ENCODE measurements at places on chromosomes 16 and 17.

DNA sequence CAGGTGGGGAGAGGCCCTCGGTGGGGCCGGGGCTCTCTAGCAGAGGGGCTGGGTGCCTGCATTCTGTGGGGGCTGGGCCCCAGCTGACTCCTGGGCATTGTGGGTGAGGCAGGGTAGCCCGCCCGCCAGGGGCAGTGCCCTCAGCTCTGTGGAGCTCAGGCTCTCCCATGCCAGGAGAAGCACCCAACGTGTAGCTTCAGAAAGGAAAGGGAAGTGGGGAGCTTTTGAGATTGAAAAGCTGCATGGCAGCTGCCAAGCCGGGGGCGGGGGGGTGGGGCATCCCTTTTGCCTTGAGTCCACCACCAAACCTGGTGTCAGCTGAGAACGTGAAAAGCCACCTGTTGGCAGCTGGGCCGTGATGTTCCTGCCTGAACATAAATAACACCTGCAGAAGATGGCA lies 192.1 kb upstream of the CIBAR2 start:
- no peak for DNase-seq

GRCh38 chr17:45785480-45786193 lies 1.5 kb downstream of the CRHR1 start:
- DNase-seq: no peak

DNA sequence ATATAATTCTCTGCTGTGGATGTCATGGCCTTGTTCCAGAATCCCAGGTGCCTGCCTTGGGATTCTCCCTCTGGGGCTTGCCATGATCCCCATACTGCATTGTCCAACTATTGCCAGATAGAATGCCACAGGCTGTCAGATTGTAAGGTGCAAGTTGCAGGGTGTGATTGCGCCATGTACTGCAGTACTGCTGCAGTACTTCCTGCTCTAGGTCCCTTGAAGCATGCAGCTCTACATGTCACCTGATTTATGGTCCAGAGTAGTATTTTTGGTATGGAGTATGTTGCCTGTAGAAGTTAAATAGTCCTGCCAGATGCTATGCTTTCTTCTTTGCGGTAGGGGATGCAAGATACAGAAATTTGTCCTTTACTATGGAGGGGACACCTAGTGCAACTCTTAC lies 7.0 kb upstream of the SLFN5 start:
- no peak for DNase-seq

- no peak for DNase-seq
These were observed 69.8 kb downstream of the MRM3 start for GRCh38 chr17:851924-852323.

DNA sequence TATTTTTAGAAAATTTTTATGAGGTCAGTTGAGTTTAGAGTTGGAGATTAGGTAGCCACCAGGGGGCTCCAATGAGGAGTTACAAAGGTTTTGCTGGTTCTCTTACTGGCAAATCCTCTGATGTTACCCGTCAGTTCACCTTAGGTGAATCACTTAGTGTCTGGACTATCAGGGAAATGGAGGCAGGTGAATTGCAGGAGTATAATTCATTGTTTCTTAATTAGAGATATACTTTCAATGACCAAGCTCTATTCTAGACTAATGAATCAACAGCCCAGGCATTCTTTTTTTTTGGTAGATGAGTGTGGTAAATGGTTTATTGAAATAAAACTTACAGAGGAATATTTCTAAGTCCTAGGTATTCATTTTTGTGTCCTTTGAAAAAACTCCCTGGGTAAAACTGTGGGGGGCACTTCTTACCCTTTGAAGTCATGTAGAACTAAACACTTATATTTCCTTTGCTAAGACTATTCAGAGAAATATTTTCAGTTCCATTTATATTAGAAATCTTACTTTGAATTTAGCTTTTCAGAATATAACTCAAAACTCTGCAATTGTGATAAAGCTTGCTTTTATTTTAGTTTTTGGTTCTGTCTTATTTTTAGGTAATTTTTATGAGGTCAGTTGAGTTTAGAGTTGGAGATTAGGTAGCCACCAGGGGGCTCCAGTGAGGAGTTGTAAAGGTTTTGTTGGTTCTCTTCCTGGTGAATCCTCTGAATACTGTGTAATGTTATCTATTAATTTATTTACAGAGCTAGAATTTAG lies 17.7 kb downstream of the PSMD11 start:
- DNase-seq: peak; percentile 11

DNA sequence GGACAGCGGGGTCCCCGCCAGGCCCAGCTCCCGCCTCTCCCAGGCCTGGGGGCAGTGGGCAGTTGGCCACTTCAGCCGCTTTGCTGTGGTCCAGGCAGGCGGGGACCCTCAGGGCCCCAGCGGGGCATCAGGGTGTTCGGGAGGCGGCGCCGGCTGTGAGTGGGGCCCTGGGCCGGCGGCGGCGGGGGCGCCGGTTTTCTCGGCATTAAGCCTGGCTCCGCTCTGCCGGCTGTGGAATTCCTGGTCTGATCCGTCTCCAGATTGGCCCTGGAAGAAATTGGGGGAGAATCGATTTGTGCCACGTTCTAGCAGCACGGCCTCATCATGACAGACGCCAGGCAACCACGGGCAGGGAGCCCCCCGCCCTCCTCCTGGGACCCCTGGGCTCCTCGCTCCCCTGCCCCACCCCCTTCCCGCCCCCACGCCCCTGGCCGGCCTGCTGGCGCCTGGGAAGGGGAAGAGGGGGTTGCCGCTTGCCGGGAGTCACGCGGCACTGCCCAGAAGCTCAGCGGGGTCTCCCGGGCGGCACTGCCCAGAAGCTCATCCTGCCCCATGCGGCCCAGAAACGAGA lies 28.6 kb upstream of the SSTR5 start:
- DNase-seq: no peak

- no peak for DNase-seq
These were observed 420.9 kb upstream of the SOX9 start for GRCh38 chr17:71699907-71700306.

GRCh38 chr17:30278032-30278431 lies 13.7 kb downstream of the BLMH start:
- DNase-seq: no peak

DNA sequence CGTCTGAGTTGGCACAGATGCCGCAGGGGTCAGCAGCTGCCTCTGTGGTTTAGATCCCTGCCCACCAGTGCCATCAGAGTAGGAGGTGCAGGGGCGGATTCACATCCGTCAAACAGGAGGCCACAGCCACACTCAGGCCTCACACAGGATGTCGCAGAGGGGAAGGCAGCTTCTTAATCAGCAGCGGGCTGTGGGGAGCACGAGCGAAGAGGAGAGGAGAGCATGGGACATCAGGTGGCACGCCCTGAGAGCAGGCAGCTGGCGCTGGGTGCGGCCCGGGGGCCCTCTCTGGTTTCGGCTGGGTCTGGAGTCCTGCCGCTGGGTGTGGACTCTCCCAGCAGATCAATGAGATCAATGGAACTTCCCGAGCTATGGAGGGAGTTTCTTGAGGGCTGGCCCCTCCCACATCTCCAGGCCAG lies 9.6 kb downstream of the LLGL2 start:
- no peak for DNase-seq

DNA sequence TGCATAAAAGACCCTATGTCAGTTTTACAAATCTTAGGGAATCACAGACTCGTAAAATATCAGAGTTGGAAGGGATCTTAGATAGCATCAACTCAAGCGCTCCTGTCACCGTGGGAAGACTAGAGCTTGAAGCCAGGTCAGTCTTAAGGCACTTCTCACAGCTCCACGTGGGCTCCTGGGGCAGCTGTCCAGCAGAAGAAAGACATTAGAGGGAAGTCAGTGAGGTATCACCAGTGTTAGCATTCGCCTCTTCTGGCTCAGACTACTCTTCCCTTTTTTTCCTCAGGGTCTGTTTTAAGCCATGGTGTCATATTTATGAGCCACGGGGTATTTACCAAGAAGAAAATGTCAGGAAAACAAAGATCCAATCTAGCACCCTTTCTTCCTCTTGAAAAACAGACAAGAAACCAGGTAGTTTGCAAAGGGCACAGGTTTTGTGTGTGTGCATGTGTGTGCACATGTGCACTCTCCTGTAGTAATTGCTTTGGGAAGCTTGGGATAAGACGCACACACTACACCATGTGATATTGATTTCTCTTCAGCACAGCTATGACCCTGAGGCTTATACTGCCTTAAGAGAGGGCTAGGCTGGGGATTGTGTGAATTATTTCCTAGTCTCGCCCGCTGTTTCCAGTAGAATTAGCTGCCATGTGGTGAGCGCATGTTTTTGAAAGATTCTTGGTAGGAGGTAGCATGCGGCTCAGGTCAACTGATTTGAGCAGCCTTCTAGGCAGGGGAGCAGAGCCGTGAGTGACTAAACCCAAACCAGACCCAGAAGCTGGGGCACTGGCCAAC lies 61.0 kb upstream of the ELAC2 start:
- no peak for DNase-seq

GRCh38 chr17:28327709-28328108 lies 7.6 kb downstream of the IFT20 start:
- no peak for DNase-seq

GRCh38 chr17:77045441-77046041 lies 95.2 kb upstream of the SEC14L1 start:
- DNase-seq: no peak

DNA sequence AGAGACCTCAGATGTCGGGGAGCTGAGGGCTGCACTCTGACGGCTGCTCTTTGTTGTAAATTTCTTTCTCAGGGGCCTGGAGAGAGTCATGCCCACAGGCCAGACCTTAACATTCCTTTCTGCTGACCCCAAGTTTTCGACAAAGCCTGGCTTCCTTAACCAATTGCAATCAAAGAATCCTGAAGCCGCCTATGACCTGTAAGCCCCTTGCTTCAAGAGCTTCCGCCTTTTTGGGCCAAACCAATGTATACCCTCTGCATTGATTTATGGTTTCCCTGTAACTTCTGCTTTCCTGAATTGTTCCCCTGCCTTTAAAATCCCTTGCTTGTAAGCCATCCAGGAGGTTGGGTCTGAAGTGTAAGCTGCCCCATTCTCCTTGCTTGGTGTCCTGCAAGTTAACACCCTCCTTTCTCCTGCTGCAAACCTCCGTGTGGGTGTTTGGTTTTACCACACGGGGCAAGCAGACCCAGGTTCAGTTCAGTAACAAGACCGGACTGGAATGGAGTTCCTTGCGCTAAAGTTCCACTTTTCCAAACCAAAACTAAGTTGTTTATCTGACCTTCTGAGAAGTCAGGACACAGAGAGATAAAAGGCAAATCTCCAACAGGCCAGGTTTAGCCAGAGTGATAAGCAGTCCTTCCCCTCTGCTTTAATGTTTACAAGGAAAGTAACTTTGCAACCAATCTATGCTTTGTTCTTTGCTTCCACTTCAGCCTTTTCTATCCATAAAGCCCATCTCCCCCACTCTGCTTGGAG lies 141.6 kb downstream of the KCNJ12 start:
- DNase-seq: no peak

DNA sequence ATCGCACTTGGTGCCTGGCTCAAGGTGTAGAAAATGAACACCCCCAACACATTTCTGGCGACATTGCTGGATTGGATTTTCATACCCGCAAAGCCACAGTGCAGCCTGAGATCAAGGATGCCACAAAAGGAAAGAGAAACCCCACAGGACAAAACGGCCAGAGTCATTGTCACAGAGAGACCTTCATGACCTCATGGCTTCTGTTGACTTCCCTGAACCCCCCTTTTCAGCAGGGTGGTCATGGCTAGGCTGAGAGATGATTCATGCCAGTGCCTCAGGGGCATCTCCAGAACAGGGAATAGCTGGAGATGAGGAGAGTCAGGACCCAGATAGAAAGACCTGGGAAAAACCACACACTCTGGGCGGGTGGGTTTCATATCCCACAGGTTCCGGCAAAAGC lies 122.0 kb downstream of the C16orf95 start:
- DNase-seq: no peak

DNA sequence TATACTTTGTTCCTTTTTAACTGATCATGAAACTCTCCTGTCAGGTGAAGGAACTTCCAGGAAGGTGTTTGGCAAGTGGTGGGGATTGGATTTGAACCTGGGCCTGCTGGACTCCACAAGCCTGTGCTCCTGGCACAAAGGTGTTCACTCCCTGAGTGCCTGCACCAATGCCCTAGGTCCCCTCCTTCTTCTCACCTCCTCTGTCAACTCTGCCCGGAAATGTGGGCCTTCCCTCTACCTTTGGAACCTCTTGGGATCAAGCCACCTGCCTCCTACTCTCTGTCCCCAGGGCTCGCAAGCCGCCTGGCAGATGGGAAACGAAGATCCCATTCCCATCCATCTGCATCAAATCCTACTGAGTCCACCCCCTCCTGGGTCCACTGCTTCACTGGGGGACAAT lies 40.0 kb downstream of the RTN4RL1 start:
- no peak for DNase-seq

- no peak for DNase-seq
These were observed 6.0 kb upstream of the TXNDC11 start for GRCh38 chr16:11748404-11749254.

- DNase-seq: no peak
These were observed 317 bp downstream of the CLTC start for GRCh38 chr17:59620064-59620359.

DNA sequence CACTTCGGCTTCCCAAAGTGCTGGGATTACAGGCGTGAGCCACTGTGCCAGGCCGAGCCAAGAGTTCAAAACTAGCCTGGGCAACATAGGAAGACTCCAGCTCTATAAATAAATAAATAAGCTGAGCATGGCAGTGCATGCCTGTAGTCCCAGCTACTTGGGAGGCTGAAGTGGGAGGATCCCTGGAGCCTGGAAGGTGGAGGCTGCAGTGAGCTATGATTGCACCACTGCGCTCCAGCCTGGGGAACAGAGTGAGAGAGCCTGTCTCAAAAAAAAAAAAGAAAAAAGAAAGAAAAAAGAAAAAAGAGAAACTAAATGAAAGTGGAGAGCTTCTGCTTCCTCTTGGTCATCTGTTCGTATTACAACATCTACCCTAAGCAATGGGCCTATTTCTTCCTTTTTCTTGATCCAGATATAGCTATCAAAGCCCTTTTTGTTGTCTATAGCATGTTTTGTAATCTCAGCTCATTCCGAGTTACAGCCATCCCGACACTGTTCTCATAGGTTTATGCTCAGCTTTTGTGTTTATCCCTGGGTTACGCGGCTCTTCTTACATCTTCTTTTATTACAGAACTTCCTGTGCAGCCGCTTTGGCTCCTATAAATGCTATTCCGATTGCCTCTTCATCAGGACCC lies 14.1 kb upstream of the MAPK3 start:
- DNase-seq: no peak

- DNase-seq: peak; percentile 48
These were observed 24.9 kb downstream of the SBK1 start for GRCh38 chr16:28317040-28317880.

GRCh38 chr17:66635386-66636045 lies 199.4 kb upstream of the CACNG5 start:
- DNase-seq: no peak

All from stimulated activated CD4-positive, alpha-beta T cell treated with anti-CD3 and anti-CD28 coated beads, Interleukin-1b, Interleukin-23, amount 100 ng/mL, for 1 hour (primary cell).